ENCODE measurements at places on chromosomes 5 and 9.
A peak's percentile ranks its signal among the peaks of the same experiment; 100 is the strongest.

DNA sequence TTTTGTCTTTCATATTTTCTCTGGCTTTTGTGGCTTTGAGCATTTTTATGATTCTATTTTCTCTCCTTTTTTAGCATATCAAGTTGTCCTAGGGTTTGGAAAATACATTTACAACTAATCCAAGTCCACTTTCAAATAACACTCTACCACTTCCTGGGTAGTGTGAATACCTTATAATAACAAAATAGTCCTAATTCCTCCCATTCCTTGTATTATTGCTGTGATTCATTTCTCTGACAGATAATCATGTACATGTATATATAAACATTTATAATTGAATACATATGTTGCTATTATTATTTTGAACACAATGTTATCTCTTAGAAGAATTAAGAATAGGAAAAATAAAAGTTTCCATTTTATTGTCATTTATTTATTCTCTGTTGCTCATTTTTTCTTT lies 14.9 kb upstream of the ADAM19 start:
- DNase-seq: no peak

DNA sequence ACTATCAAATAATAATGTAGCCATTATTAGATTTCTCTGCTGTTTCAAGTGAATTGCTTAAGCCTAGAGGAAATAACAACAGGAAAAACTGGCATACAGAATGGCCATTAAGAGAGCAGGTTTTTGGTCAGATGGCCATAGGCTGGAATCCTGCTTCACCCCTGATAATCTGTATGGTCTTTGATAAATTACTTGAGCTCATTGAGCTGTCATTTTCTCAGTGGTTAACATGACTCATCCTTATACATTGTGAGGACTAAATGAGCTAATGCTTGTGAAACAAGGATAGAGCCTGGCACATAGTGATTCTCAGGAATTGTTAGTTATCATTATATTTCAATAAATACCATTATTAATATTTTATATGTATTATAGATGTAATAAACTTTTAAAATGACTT lies 516.5 kb downstream of the KIF4B start:
- DNase-seq: no peak

GRCh38 chr5:21049901-21050300 lies 1061.9 kb upstream of the CDH18 start:
- DNase-seq: no peak

GRCh38 chr5:1668141-1668721 lies 131.4 kb downstream of the MRPL36 start:
- no peak for DNase-seq

DNA sequence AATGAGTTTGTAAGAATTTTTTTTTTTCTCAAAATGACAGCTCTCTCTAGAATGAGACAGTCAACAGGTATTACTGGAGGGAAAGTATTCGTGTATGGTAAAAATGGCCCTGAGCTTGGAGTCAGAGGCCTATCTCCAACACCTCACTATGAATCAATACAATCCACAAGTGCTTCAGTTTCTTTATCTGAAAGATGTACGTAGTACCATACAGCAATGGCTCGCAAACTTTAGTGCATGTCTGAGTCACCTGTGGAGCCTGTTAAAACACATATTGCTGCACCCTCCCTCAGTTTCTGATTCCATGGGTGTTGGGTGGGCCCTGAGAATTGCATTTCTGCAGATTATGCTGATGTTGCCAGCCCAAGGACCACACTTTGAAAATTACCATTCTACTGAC lies 44.6 kb downstream of the DMRT2 start:
- DNase-seq: no peak

DNA sequence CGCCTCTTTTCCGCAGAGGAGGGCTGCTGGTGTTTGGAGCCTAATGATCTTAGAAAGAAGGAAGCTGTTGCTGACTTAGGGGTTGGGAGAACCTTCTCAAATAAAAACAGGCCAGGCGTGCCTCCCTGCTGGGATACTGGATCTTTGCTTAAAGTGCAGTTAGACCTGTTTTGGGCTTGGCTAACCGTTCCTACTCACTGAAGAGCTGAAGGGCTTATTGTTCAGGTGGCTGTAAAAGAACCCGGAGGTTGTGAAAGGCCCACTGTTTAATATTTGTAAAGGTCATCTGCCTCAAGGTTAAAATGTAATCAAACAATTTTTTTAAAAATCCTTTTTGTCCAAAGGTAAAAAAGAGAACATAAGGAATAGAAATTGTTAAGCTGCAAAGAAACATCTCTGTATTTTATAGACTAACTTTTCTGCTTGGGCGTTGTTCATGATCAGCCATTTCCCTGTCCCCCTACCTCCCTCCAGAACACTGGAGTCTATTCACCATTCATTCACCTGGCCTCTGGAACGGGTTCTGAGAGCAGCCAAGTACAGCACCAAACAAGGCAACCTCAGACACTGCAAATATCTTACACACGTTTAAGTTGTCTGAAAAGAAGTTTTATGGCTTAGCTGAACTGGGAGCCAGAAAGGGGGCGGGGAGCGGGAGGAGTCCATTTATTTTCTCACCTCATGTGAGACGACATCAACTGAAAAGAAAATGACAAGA lies 18.6 kb upstream of the MTMR12 start:
- DNase-seq: no peak

DNA sequence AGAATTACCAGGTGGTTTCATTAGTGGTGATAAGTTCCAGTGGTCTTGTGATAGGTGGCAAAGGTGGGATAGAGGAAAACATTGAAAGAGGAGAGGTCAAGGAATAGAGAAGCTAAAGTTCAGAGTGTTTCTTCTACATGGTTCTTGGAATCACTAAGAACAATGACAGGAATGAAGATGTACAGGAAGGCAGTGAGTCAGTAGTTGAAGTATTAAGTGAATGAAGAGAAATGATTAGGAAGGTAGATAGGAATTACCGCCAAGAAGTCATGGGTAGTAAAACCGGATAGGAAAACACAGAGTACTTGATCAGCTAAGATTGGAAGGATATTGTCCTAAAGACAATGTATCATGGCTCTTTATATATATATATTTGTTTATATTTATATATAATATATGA lies 37.9 kb upstream of the RASA1 start:
- no peak for DNase-seq

DNA sequence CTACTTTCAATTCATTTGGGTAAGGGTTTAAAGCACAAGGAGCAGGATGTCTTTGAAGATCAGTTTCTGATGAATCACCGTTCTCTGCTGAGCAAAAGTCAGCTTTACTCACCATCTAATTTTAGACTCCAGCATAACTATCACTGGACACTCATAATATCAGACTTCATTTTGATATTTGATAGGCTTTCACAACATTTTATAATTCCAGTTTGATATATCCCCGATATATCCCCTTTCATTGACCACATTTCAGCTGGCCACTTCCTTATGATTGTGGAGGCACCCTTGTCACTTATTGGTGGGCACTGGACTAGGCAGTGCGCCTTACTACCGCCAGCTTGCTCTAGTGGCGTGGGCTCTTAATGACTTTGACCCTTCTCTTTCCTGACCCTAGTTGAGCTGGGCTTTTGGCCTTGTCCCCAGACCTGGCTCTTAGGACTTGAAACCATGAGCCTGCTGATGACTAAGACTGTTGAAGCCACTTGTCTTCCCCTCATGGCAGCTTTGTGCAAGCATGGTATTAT lies 46.8 kb downstream of the CYSTM1 start:
- DNase-seq: no peak

DNA sequence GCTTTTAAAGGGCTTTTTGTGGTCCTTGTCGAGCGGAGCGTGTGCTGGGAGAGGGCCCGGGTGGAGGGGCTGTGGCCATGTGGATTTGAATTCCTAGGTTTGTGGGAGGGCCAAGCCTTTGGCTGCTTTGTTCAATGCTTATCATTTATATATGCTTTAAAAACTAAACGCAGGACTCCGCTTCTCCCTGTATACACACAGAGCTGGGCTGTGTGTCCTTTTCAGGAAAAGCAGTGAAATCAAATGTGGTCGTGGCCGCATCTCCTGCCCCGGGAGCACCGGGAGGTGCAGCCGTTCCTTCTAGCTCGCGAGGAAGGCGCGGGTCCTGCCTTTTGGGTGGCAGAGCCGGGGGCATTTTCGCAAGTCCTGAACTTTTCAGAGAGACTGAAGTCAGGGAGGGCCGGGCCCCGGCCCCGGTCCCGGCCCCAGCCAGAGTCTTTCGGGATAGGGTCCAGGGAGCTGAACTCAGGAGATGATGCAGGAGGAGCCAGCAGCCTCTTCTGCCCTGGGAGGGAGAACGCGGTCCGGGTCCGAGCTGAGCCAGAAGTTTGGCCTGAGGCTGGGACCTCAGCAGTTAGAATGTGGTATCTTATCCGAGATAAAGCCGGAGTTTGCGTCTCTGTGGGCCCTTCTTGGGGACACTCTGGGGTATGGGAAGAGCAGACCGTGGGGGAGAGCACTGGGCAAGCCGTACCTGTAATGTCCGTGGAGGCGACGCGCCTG lies 158.8 kb downstream of the C9orf152 start:
- peak; percentile 22 for DNase-seq

GRCh38 chr9:35716230-35716629 lies 15.8 kb downstream of the TLN1 start:
- DNase-seq: no peak

GRCh38 chr5:143229426-143229895 lies 174.0 kb downstream of the NR3C1 start:
- DNase-seq: no peak

GRCh38 chr5:427415-428087 lies 15.4 kb upstream of the EXOC3 start:
- DNase-seq: no peak

GRCh38 chr9:12666813-12667212 lies 26.4 kb upstream of the TYRP1 start:
- DNase-seq: no peak

GRCh38 chr5:74673011-74673790 lies 11.8 kb upstream of the HEXB start:
- no peak for DNase-seq

DNA sequence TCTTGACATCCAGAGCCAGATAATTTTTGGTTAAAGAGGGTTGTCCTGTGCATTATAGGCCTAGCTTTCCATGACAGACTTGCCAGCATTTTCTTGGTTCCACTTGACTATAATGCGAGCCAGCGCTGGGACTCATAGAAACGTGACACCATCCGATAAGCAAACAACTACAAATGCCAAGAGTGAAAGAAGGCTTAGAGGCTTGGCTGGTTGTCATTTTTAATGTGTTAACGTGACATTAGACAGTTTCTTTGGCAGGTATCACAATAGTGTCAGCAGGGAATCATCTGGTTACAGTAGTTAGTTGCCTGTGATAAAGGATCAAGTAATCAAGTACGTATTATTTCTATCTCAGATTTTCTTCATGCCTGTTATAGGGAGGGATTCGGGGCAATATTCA lies 20.0 kb upstream of the LIFR start:
- DNase-seq: no peak

GRCh38 chr5:65263321-65263720 lies 218.4 kb downstream of the ADAMTS6 start:
- no peak for DNase-seq

GRCh38 chr5:1639757-1640156 lies 116.0 kb upstream of the LPCAT1 start:
- no peak for DNase-seq

DNA sequence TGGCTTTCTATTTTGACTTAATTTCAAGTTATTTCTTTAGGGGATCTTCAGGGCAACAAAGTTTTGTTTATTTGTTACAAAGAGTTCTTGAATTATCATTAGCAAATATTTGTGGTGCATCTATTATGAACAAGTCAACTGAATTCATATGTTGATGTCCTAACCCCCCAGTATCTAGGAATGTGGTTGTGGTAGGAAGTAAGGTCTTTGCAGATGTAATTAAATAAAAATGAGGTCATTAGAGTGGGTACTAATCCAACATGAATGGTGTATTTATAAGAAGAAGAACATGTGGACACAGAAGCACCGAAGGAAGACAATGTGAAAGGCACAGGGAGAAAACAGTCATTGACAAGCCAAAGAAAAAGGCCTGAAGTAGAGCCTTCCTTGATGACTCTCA lies 474.0 kb upstream of the DAB2 start:
- DNase-seq: no peak

DNA sequence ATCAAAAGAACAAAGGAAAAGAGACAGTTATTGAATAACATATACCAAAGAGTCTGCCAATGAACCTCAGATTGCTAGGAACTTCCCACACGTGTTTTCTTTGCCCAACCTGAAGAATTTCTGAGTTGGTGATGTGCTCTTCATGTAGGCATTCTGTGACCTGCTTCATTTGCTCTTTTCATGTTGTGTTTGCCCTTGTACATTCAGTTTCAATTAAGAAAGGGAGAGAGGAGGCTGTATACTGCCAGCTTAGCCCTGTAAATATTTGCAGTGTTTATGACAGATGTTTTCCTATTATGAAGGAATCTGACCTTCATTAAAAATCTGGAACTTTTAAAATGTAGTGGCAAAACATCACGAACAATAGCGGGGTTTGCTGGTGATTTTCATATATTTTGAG lies 168.5 kb downstream of the GAS1 start:
- no peak for DNase-seq

- no peak for DNase-seq
Observed at GRCh38 chr5:937151-937924, 44.7 kb downstream of the TRIP13 start.

DNA sequence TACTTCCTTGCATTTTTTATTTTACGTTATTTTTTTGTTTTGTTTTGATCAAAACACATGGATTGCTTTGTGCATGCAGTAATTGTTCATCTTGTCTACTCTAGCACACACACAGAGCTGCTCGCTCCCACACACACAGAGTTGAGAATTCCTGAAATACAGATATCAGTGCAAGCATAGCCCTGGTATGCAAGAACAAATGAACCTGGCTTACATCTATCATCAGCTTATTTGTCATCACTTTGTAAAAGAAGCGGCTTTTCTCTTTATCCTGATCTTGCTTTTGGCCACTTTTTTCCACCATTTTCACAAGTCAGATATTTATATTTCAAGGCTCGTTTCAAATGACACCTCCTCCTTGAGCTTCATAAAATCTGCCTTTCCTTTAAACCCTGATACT lies 1435.7 kb downstream of the MAT2B start:
- no peak for DNase-seq

DNA sequence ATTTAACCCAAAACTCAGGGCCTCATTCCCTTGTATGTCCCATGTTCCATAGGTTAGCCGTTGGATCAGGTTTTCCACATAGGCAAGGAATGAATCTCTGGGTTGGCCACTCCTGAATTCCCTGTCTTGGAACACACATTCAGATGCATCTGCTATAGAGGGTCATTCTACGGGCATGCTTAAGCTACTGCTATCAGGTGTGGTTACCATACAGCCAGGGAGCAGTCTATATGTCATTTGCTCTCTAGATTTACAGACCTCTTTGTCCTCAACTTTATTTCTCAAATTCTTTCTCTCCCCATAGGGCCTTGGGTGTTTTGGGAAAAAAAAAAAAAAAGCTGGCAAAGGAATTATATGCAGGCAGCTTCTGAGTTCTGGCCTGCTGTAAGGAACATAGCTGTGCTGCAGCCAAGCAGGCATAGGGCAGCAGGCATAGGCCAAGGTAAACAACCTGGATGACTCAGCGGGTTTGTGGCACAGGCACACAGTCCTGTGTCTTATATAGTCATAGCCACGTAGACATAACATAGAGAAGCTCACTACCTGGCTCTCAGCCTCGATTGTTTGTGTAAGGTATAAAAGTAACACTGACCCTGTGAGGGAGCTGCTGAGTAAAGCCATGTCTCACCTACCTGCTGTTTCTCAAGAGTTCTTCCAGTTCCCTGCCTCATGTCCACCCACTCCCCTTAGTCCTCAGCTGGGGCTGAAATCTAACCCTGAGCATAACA lies 141.5 kb downstream of the OSTF1 start:
- DNase-seq: no peak
